Activated CD8-positive, alpha-beta memory T cell treated with anti-CD3 and anti-CD28 coated beads for 48 hours (primary cell): ENCODE measurements at places on chromosomes 12 and 14.

DNA sequence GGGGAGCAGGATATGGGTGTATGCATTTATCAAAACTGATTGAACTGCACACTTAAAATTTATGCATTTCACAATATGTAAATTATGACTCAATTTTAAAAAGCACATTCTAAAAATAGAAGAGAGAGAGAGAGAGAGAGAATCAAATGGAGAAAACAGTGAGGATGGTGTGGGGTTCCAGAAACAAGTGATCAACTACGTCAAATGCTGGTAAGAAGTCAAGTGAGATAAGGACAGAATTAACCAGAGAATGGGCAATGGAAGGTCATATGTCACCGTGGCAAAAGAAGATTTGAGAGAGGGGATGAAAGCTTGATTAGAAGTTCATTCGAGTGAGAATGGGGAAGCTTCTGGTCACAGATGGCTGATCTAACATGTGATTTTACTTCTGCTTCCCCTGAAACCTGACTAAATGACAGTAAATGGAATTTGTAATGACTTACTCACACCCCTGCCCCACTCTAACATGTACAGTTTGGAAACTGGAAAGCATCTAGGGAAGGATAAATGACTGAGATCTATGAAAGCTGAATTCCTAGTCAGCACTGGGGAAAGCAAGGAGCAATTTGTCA, 276.5 kb upstream of the AMIGO2 start:
- DNase-seq, result no peak

GRCh38 chr12:119385659-119386058, 51.1 kb downstream of the CCDC60 start:
- DNase-seq, result no peak

GRCh38 chr12:18261273-18261672, at the start of gene PIK3C2G:
TSS of gene PIK3C2G (plus strand) at chr12:18261518. CDS start at chr12:18282082, 20,564 bp downstream.
- DNase-seq, result no peak

- no peak for DNase-seq
Observed at GRCh38 chr14:82342596-82342995, 808.9 kb upstream of the SEL1L start.

GRCh38 chr12:6782850-6783566, 6.3 kb upstream of the CD4 start:
- no peak for DNase-seq

- no peak for DNase-seq
Observed at GRCh38 chr12:132492522-132492921, 2.6 kb downstream of the FBRSL1 start.

DNA sequence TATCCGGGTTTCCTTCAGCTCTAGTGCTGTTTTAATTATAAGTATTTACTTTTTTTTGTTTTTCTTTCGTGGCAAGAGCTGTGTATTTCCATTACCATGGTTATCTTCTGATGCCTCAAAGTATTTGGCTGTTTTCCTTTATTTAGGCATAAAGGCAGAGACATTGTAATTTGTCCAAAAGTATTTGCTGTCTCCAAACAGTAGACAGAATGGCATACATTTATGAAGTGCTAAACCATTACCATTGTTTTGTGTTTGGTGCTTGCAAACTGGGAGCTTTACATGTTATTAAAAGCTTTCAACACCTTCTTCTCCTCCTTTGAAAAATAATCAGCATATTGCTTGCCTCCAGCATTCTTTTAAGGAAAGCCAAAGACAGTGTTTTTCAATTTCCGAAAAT, 46.3 kb downstream of the FLRT2 start:
- DNase-seq, result no peak

DNA sequence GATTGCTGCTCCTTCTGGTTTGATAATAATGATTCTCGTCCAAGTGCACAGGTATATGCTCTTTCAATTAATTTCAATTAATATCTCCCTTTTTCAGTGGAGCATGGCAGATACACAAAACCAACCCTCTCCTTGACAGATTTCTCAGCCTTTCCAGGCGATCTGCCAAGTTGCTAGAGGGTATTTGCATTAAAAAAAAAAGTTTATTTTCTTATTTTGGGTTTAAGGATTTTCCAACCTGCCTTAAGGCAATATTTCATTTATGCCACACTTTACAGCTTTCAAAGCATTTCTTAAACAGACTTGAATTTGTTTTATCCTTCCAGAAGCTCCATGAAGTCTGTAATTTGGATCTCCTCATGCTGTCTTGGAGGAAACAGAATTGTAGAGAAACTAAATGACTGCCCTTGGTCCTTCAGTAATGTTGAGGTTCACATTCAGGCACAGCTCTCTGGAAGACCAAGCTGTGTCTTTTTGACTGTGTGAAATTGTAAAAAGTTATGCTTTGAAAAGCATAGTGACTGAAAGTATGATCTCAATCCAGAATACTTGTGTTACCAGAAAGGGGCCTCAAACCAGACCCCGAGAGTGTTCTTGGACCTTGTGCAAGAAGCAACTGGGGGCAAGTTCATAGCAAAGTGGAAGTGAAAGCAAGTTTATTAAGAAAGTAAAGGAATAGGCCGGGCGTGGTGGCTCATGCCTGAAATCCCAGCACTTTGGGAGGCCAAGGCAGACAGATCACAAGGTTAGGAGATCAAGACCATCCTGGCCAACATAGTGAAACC, 2.3 kb downstream of the DGLUCY start:
- no peak for DNase-seq

DNA sequence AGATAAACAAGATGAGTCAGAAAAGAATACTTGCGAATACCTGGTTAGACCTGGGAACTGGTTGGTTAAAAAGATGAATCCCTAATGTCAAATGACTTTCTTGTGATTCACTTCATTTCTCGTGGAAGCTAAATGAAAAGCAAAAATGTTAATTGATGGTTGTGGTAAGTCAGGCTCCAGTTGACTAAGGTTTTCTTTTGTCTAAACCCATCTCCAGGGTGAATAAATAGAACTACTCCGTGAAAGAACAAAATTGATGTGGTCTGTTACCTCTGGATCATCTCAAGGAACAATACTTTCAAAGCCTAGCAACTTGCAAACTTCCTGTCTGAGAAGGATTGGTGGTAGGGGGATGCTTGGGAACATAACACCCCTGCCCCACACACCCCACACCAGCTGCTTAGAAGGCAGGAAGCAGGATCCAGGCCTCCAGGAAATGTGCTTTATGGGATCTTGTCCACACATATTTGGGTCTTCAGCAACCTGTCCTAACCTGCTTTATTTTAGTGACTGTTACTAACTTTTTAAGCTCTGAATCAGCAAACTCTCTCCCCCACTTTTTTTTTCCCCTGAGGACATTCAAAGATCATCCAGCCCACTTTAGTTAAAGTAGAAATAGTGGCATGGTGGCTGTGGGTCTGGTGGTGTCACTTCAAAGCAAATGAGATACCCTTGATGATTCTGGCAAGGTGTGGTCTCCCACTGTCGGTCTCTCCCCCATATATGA, 60.4 kb upstream of the PTHLH start:
- no peak for DNase-seq

DNA sequence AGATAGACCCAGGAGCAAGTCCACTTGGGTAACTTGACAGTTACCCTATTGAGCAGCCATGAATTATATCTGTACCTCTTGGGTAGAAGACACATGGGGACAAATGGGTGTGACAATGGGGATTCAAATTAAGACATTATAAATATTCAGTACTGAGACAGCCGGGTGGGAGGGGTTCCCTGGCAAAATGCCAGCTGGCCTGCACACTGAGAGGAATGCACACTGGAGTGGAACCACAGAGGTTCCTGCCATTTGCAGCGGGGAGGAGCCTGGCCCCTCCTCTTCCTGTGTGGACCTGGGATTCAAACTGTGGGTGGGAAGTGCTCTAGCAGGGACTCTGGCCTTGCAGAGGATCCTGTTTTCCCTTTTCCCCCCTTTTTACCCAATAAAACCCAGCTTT, 118.7 kb upstream of the CDKN3 start:
- DNase-seq, result no peak

GRCh38 chr14:77103475-77103874, 5.4 kb downstream of the CIPC start:
- DNase-seq, result no peak
